NCI-H1417 (cell line): ENCODE measurements at places on chromosomes 7 and 10.

DNA sequence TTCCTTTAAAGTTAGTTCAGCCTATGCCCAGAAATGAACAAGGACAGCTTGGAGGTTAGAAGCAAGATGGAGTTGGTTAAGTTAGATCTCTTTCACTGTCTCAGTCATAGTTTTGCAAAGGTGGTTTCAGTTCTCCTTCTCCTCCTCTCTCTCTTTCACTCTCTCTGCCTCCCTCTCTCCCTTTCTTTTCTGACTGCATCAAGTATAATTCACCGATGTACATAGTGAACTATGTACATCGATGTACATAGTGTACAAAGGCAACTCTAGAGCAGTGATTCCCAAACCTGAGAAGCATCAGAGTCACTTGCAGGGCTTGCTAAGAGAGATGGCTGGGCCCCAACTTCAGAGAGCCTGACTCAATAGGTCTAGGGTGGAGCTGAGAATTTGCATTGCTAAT is 1259.7 kb downstream of the TYW1 start:
- no peak for DNase-seq

DNA sequence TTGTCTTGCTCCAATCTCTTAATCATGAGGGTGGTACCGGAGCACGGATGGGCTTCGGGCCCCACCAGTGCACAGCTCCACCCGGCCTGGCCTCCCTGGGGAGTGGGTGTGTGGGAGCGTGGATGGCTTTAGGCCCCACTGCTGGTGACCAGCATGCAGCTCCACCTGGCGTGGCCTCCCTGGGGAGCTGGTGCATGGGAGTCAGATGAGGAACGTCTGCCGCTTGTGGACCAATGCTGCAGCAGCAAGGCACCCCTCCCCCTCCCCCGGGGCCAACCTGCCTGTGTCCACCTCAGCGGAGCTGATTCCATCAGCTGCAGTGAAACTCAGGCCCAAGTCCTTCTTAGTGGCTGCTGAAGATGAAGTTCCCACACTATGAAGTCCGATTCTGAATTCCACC is 511.4 kb downstream of the PTPRN2 start:
- DNase-seq, result peak; percentile 68

DNA sequence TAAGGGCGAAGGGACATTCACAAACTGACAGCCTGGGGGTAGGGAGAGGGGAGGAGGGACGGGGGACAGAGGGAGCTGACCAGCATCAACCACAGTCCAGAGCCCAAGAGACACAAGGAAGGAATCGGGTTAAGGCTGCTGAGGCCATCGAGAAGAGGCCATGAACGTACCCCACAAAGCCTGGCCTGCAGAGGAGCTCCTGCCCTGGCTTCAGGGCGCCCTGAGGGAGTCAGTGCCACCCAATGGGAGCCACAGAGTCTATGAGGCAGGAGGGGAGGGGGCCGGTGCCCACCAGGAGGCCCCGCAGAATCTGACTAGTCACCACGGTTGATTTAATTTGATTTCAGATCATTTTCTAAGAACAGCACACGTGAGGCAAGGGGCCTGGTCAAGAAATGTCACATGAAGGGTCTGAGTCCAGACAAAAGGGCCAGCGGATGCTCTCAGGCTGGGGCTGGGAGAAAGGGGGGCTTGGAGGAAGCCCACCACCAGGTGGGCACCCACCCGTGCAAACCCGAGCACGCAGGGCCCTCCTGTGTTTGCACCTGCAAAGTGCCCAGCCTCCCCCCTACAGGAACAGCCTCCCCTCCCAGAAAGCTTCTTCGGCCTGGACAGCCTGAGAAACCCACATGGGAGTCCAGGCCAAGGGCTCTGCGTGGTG is 40.4 kb downstream of the CAMK2B start:
- DNase-seq, result no peak

- DNase-seq, result no peak
Measured at GRCh38 chr7:55452971-55453370, 87.8 kb downstream of the LANCL2 start.

DNA sequence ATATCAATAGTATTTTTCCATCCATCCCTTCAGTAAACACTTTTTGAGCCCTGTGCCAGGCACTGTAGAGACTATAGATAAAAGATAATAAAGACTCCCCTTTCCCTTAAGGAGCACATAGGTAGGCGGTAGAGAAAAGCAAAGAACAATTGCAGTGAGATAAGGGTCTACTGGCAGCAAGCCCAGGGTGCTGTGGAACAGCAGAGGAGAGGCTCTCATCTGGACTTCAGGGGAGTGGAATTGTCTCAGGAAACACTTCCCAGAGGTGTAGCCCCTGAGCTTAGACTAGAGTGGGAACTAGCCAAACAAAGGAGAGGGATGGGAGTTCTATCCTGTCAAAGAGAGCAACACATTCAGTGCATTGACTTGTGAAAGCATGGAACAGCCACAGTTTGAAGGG is 102.0 kb downstream of the NRF1 start:
- DNase-seq, result no peak

GRCh38 chr7:77419102-77419501 is 3.0 kb upstream of the GSAP start:
- DNase-seq, result no peak

GRCh38 chr10:12844811-12845483 is 156.6 kb downstream of the CCDC3 start:
- no peak for DNase-seq

- peak; percentile 44 for DNase-seq
Measured at GRCh38 chr7:8363407-8364015, 69.9 kb upstream of the NXPH1 start.
